ENCODE measurements at places on chromosomes 4 and X.

GRCh38 chrX:39969099-39969818 is 128.5 kb downstream of the BCOR start:
- DNase-seq = no peak

DNA sequence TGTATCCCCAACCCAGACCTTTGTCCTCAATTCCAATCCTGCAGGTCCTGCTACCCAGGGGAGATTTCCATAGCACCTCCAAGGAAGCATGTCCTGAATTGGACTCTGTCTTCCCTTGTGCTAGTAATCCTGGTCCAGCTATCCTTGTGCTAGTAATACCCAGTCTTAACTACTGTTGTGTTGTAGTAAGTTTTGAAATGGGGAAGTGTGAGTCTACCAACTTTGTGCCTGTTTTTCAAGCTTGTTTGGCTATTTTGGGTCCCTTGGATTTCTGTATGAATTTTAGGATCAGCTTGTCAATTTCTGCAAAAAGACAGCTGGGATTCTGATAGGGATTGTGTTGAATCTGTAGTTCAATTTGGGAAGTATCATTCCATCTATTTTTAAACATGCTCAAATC is 51.4 kb downstream of the CD99L2 start:
- no peak for DNase-seq

GRCh38 chr4:25092139-25092538 is 61.4 kb upstream of the LGI2 start:
- no peak for DNase-seq

DNA sequence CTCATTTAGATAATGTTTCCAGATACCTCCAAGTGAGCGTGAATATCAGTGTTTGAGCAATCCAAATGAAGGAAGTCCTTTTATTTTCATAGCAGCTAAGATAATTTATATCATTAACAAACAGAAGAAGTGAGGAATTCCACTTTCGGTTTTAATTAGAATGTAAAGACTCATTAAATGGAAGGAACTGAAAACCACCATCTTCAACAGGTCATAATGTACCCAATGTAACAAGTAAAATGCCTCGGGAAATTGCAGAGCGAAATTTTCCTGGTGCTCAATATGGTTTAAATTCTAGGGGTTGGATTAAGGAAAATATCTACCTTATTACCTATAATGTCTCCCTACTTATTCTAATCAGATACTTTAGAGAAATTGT is 33.9 kb upstream of the SLC9A7 start:
- no peak for DNase-seq

GRCh38 chr4:1532549-1533395 is 126.5 kb upstream of the NKX1-1 start:
- no peak for DNase-seq

DNA sequence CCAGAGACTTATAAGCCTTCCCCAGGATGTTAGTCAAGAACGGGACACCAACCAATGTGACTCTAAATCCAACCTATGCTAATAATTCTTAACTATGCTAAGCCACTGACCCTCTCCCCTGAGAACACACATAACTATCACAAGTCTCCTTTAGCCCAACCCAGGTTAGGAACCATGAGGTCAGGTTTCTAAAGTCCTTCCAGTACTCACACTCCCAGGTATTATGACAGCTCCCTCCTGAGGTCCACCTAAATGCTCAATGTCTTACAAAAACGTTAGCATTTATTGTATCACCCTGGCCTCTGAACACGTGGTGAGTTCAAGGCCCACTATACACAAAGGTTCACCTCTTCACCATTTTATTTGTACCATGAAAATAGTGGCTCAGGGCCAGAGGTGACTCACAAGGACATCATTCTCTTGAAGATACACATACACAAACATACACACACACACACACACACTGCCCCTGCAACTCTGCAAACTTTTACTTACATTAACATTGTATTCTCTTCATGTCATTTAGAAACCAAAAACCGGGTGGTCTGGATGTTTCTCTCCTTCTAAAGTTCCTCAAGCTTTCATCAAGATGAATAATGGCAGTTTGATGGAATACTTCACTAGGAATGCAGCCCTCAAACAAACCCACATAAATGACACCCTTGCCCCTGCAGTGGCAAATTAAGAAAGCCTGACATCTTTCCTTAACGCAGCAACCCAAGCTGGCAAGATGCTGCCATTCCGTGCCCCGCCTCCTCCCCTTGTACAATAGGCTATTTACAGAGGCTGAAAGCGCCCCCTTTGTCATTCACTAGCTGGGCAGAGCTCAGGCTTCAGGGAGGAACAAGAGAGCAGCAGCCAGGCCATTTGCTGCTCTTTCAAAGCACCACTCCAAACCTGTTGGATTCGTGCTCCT is 17.7 kb downstream of the ACSL1 start:
- DNase-seq = no peak

DNA sequence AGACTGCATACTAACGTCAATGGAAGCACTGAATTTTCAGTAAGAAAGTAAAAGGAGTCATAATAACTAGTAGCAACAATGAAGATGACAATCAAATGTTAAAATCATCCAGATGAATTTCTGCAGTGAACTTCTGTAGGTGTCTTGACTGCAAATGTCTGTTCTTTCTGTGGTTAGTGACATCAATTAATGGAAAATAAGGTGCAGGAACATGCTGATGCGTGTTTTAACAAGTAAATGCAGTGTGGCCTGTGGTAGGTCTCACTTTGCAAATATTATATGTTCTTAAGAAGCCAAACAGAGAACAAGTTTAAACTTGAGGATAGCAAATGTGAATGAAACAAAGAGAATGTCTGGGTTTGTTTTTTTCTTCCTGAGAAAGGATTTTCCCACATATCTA is 2.6 kb upstream of the DTHD1 start:
- DNase-seq = no peak

- no peak for DNase-seq
These were observed 763.7 kb downstream of the PDHA2 start for GRCh38 chr4:96603641-96604040.
